ENCODE measurements at places on chromosomes 16 and 17. TPM values are rescaled to one million over a fixed set of nuclear protein-coding genes. Genes with fewer than 3 reads are reported as not detected.

Gene NPIPA2
- total RNA-seq: 0.72 TPM

Gene CACNA1H
- total RNA-seq: 2.0 TPM

Gene MPV17L
- 0.02 TPM for total RNA-seq

Gene ZP2
- not detected for total RNA-seq

Gene GCGR
- not detected for total RNA-seq

Gene SLC52A1
- 0.05 TPM for total RNA-seq

Gene CEP295NL
- 0.81 TPM for total RNA-seq

Gene TEKT5
- total RNA-seq: not detected

All from A172 (cell line).